Large intestine (tissue), 12 donors: ENCODE measurements at places on chromosomes 3 and 15. TPM values are rescaled to one million over a fixed set of nuclear protein-coding genes. Genes with fewer than 3 reads are reported as not detected.

DNA sequence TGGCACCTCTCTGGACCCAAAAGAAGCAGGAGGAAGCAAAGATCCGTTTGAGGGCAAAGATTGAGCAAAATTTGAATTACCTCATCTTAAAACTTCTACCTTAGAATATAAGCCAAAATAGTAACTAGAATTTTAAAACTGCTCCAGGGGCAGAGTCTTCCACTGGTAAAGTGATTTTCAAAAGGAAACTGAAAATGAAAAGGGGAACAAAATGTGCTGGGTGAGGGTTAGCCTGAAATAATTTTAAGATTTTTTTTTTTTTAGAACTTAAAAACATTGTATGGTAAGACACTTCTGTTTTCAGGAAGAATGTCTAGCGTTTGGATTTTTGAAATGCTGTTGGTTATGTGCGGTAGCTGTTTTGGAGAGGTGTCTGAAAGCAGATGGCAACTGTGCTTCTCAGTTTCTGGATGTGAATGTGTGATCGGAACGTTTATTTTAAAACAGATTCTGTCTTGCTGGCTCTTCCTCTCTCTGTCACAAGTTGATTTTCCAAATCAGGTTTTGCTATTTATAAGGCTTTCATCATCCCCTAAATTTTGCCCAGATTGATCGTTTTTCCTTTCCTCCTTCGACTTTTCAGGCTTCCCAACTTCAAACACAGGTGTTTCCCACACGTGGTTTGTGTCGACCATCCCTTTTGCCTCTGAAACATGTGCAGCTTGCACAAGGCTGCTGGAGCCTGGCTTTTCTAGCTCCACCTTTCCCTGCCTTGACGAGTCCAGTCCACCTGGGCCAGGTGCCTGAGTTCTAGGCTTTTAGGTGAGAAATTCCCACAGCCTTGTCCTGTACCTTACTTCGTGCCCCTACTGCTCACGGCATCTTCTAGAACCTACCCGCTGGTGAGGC is 3.3 kb downstream of the LRRK1 start:
- no peak for DNase-seq

DNA sequence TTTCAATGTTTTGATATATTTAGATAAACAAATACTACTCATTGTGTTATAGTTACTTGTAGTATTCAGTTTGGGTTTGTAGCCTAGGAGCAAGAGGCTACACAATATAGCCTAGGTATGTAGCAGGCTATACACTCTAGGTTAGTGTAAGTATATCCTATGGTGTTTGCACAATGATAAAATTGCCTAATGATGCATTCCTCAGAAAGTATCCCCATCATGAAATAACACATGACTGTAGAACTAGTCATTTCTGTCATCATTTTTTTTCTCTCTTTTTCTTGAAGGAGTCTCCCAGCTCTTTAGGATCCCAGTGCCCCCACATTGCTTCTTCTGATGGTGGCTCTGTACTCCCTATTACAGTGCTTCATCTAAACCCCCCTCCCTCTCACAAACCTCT is 157.7 kb upstream of the CADPS start:
- no peak for DNase-seq

DNA sequence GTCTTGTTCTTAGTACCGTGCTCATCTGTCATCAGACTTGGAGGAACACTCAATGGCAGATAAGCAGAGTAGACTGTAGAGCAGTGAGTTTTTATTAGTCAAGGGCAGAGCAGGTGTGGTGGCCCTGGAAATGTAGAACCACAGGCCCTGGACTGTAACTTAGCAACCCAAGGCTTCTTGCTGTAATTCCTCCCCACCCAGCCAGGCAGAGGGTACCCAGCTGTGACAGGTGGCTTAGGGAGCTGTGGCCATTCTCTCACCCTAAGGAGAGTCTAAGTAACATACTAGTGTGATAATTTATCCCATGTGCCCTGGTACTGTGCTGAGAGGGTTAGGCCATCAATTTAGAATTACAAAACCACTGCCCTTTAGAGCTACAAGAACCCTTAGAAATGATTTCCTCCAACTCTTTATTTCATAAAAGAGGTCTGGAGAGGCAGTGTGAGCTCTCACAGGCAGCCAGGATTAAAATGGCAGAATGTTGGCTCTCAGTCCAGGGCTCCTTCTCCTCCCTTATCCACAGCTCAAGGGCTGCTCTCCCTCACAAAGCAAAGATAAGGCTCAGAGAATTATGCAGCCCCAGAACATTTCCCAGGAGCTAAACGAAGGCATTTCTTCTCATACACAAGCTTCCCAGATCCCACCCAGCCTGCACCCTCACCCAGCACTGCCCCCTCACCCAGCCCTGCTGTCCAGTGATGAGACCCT is 3.0 kb downstream of the POMGNT2 start:
- DNase-seq = no peak

GRCh38 chr15:31470756-31471155 is 144.1 kb downstream of the KLF13 start:
- DNase-seq = no peak

PAK6 gene
- polyA plus RNA-seq = 14.8 TPM
